ENCODE measurements at places on chromosomes 3 and 15.

DNA sequence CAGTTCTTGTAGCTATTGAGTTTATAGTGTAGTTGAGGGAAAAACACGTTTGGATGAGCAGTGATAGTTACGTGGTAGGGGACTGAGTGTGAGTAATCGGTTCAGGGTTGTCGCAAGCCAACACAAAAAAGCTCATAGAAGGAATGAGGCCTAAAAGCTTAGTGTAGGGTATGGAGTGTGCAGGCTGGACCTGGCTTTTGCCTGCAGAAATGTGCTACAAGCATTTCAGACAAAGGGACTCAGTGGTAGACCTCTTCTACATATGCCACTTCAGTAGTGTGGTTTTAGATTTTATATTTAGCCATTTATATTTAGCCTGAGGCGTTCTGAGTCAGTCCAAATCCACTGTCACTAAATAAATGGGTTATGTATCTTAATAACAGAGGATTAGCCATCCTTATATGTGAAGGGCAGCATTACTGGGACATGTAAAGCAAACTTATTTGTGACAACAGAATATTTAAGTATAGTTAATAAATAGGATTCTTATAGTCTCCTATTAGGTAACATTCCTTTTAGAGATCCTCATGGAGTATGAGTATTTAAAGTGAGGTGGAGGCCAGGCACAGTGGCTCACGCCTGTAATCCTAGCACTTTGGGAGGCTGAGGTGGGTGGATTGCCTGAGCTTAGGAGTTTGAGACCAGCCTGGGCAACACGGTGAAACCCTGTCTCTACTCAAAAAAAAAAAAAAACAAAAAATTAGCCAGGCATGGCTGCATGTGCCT lies 21.8 kb downstream of the ATP2C1 start:
- no peak for DNase-seq

DNA sequence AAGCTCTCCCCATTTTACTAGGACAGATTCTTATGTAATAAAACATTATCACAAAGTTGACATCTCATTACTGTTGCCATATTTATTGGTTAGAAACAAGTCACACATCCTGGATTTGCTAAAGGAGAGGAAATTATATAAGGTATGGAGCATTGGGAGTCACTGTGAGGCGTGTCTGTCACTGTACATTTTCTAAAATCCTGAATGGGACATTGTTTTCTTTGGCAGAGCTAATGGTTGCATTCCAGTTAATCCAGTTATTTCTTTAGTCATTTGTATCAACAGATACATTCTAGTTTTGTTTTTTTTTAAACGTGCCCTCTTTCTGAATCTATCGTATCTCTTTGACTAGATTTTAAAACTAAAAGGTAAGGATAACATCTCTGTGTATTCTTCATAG lies 70.2 kb upstream of the MITF start:
- DNase-seq, result no peak

DNA sequence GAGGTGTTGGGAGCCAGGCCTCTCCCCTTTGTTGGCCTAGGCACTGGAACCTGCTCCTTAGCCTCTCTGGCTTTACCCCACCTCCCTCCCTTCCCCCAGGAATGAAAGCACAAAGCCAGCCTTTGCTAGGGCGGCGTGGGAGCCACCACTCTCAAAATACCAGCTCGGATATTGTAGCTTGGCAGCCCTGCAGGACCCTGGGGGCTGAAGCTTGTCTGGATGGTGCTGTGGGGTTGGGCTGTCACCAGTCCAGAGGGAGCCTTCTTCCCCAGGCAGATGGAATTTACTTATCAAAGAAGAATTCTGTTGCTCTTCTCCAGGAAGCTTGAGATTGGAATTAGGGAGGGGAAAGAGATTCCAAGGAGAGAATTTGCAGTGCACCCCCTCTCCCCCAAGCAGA lies 14.9 kb upstream of the GRM2 start:
- no peak for DNase-seq

DNA sequence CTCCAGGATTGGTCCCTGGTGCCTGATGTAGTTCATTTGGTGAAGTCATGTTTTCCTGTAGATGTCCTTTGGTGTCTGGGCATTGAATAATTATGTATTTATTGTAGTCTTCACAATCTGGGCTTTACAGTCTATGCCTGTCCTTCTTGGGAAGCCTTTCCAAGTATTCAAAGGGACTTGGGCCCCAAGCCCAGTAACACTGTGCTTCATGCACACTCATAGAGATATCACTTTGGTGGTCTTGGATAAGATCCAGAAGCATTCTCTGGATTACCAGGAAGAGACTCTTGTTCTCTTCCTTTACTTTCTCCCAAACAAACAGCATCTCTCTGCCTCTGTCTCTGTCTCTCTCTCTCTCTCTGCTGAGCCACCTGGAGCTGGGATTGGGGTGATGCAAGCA lies 281.1 kb upstream of the GOLGA6L4 start:
- DNase-seq, result no peak

DNA sequence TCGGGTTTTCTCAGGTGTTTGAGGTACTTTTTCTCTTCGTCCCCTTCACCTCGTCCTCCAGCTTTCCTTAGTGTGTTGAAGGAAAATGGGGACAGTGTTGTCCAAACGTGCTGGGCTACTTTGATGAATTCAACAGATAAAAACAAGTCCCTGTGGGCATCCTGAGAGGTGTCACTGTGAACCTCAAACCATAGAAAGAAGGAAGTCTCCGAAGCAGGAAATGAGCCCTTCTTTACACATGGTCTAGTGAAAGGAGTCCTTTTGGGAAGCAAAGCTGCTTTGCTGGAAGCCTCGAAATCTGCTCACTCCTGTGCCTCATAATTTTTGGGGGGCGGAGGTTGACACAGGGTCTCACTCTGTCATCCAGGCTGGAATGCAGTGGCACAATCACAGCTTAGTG lies 10.6 kb downstream of the IL17RB start:
- DNase-seq, result no peak

- DNase-seq, result no peak
Measured at GRCh38 chr3:29494305-29495036, 213.6 kb downstream of the RBMS3 start.

GRCh38 chr3:94978084-94978483 lies 915.2 kb downstream of the NSUN3 start:
- no peak for DNase-seq

GRCh38 chr3:197329382-197329781 lies 31.0 kb upstream of the DLG1 start:
- DNase-seq, result no peak

GRCh38 chr3:88220126-88220525 lies 70.4 kb downstream of the C3orf38 start:
- DNase-seq, result no peak

GRCh38 chr3:151093905-151094304 lies 8.4 kb downstream of the MED12L start:
- DNase-seq, result no peak

DNA sequence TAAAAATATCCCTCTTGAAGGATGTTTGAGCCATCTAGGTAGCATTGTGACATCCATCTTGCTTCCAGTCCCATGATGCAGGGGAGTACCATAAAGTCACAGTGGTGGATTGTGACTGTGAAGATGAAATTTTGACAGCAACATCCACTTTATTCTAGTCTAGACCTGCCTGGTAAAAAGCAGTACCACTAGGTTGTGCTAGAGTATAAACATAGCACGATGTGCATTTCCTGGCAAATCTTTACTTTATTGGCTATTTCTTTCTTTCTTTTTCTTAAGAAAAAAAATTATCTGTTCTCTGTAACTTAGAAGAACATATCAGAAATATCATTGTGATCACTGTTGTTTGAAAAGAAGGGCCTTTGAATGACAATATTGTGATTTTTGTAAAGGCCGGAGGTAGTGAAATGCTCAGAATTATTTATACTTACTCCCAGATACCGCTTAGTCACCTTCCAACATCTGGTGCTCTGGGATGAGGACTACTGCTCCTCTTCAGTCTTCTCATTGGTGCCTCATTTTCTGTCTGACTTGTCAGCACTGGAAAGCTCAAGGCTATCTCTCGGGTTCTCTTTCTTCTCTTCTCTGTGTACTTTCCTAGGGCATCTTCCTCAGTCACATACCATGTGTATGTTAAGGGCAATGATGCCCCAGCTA lies 35.6 kb downstream of the AGBL1 start:
- DNase-seq, result no peak

DNA sequence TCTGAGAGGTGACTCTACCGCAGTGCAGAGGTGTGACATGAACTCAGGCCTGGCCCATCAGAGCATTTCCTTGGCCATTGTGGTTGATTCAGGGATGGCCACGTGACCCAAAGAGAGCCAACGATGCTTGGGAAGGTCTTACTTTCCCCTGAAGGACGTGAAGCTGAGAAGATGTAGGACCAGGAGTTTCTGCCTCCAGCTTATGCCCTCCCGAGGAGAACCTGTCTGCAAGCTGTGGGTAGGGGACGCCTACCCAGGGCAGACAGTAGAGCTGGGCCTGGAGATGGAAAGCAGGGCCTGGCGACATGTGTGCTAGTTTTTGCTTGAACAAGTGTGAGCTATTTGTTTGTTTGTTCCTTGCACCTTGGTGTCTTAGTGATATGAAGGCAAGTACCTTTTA lies 89.4 kb downstream of the RPLP1 start:
- DNase-seq, result no peak

GRCh38 chr3:54633444-54634121 lies 294.3 kb downstream of the LRTM1 start:
- DNase-seq, result no peak

DNA sequence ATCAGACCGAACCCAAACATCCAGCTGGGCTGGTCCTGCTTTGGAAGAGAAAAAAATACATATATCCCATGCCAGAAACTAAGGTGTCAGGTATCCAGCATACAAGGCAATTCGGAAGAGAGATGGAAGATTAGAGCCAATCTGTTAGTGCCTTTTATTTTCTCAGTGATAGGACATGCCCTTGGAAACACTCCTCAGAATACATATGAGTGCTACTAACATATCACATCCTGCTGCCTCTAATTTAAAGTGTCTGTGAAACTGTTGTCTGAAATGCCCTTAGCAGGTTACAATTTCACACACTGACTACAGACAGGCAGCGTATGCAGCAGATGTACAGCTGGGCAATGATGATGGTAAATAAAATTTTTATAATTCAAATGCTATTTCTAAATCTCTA lies 78.9 kb downstream of the RBPMS2 start:
- DNase-seq, result no peak

DNA sequence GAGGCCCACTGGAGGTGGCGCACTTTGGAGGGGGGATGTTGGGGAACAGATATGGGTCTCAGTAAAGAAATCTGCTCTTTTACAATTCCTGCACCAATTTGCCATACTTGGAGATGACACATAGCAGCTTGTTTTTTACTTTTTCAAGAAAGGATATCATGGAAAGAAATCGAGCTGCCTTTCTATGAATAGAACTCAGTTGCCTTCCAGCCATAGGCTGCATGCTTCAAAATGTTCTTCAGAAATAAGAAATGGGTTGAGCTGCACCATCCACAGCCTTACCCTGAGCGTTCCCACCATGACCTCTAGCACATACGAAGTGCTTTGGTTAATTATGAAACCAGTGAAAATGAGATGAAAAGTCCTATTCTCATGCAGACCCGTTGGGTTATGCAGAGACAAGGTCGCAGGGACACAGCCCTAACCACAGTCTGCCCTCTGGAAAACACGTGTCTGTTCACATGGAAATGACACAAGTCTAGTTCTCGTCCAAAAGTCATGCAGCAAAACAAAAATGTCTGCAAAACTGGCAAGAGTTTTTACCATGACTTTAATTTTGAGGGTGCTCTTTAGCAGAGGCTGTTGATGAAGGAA lies 36.3 kb downstream of the NGRN start:
- DNase-seq, result no peak

DNA sequence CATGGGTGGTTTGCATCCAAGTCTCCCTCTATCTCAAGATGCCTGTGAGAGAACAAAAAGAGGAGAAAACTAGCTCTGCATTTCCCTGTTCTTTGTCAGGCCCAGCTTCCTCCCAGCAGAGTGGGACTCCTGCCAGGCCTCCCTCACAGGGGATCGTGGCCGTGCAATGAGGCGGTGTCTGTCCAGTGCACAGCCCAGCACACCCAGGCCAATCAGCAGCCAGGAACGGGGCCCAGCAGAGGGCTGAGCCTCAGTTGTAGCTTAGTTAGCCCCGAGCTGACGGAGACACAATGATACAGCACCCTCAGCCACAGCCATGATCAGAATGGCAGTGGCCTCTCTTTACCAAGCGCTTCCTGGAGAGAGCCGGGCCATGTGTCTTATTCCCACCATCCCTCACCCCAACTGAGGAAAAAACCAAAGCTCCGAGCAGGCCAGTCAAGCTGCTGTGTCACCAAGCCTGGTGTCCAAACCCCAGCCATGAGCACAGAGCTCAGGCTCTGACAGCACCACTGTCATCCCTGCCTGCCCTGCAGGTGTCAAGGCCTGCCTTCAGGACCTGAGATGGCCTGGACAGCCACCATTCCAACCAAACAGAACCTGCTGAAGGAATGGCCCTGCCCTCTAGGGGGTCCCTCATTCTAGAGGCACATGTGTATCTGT lies 71.1 kb downstream of the DNAJB8 start:
- no peak for DNase-seq

- no peak for DNase-seq
Measured at GRCh38 chr15:92580521-92580920, 75.1 kb downstream of the FAM174B start.

GRCh38 chr3:69255928-69256327 lies 130.0 kb downstream of the FRMD4B start:
- no peak for DNase-seq

DNA sequence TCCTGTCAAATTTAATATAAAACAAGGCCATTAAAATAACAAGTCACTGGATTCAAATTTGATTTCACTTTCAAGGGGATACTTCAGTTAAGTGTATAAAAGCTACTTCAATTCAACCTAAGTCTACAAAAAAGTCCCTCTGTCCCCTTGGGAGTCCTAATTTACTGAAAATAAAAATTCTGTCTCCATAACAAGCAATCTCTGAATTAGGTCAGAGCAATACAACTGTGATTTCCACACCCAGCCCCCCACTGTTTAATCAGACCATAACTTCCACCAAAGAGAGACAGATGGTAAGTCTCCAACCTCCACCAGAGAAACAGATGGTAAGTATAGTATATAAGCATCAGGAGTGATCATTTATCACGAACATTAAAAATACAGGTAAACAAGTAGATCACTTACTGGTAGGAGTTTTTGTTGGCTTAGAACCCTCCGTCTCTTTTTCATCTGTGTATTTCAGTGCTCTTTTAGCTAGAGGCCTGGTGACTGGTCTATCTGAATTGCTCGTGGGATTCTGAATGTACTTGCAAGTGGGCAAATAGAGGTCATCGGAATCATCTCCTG lies 12.1 kb downstream of the SGO1 start:
- no peak for DNase-seq

DNA sequence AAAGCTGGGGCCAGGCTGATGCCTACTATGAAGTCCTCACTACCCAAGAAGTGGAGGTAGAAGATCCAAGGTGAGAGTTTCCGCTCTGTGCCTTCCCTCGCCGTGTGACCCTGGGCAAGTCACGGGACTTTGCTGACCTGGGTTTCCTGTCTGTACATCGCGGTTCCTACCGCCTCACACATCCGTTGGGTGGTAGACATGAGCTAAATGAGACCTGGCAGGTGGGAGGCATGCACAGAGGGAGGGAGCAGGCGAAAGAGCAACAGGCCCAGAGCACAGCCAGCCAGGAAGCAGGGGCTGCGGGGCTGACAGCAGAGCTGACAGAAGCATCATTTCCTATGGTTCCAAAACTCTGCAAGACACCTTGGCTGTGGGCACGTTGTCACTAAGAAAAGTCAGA lies 157.3 kb upstream of the BHLHE40 start:
- DNase-seq, result no peak
